Esophagus squamous epithelium (tissue), 5 donors: ENCODE measurements at places on chromosomes 3 and 15.

DNA sequence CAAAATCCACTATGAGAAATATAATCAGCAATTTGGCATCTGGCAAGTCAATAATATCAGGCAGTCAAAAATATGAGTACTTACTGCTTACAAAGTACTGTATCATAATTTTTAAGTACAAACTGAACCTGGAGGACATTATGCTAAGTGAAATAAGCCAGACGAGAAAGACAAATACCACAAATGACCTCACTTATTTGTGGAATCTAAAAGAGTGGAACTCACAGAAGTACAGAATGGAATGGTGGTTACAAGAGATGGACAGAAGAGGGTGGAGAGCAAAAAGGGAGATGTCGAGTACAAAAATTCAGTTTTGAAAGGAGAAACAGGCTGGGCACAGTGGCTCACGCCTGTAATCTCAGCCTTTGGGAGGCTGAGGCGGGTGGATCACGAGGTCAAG, 12.4 kb downstream of the PCYT1A start:
- no peak for DNase-seq

- no peak for DNase-seq
Measured at GRCh38 chr15:45795440-45796069, 160.7 kb downstream of the SQOR start.

DNA sequence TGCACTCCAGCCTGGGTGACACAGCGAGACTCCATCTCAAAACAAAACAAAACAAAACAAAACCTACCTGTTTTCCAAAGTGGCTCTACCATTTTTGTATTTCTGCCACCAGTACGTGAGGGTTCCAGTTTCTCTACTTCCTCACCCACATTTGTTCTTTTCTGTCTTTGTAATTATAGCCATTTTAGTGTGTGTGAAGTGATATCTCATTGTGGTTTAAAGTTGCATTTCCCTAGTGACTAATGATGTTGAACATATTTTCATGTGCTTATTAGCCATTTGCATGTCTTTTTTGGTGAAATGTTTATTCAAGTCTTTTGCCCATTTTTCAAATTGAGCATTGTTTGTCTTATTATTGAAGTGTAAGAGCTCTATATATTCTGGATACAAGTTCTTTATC, 50.7 kb downstream of the TRA2B start:
- no peak for DNase-seq

GRCh38 chr3:134619884-134620445, 30.9 kb downstream of the KY start:
- no peak for DNase-seq

- DNase-seq = no peak
Measured at GRCh38 chr3:14897266-14897665, 50.1 kb upstream of the NR2C2 start.
